GM06990 (cell line): ENCODE measurements at places on chromosomes 6 and 20.

DNA sequence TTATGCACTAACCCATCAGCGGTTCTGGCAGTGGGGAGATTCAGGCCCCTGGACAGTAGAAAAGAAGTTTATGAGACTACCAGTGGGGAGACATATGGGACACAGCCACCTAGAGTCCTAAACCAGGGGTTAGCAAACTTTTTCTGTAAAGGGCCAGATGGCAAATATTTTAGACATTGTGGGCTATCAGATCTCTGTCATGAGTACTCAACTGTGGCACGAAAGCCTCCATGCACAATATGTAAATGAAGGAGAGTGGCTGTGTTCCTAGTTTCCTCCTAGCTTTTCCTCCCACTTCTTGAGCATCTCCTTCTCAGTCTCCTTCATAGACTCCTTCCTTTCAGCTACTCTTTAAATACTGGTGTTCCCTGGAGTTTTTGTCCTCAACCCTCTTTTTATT is 3.3 kb upstream of the HLA-DMA start:
- no peak for DNase-seq

DNA sequence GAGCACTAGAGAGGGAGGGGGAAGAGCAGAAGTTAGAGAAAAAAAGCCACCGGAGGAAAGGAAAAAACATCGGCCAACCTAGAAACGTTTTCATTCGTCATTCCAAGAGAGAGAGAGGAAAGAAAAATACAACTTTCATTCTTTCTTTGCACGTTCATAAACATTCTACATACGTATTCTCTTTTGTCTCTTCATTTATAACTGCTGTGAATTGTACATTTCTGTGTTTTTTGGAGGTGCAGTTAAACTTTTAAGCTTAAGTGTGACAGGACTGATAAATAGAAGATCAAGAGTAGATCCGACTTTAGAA is 2.0 kb downstream of the ID4 start:
- DNase-seq = no peak

GRCh38 chr6:168333039-168333438 is 13.5 kb upstream of the DACT2 start:
- DNase-seq = no peak

DNA sequence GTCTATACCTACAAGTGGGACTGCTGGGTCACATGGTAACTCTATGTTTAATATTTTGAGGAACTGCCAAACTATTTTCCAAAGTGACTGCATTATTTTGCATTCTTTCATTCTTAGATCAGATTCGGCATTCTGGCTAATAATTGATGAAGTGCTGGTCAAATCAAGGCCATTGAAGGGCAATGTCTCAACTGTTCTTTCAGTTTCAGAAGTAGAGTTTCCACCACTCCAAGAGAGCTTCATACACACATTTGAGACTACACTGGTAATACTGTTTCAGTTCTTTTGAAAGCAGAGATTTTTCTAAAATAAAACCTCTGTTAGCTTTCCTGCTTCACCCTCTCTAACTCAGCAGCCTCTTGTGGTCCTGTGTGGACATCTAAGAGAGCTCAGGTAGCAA is 154.5 kb downstream of the CFAP61 start:
- DNase-seq = no peak

DNA sequence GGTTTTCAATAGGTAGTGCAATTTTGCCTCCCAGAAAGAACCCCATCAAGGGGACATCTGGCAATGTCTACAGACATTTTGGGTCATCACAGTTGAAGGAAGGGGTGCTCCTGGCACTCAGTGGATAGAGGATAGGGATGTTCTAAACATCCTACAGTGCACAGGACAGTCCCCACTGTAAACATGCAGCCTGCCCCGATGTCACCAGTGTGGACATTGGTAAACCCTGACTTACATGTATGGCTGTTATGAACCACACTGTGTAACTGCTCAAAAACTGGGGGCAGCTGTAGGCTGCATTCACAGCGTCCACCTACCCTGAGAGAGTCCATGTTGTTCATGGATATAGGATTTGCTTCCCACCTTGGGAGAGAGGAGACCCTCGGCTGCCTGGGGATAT is 79.3 kb upstream of the FOXQ1 start:
- DNase-seq = no peak

DNA sequence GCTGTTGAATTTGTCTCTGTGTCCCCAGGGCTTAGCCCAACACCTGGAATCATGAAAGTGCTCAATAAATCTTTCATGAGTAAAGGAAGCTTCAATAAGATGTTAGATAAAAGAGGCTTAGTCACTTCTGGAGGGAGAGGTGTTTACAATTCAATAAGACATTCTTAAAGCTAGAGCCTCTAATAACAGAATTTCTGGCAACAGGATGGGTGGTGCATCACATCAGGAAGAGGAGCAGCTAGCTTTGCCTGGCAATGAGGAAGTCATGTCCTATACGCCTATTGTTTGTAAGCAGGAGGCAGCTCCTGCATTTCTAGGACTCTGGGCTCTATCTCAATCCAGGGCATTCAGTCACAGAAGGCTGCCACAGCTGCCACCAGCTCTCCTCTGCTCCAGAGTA is 638.5 kb downstream of the EPM2A start:
- DNase-seq = no peak

- DNase-seq = peak; percentile 20
Measured at GRCh38 chr6:37429352-37429750, 3.7 kb upstream of the CMTR1 start.

- no peak for DNase-seq
Measured at GRCh38 chr6:33885132-33886057, 81.6 kb upstream of the MLN start.

DNA sequence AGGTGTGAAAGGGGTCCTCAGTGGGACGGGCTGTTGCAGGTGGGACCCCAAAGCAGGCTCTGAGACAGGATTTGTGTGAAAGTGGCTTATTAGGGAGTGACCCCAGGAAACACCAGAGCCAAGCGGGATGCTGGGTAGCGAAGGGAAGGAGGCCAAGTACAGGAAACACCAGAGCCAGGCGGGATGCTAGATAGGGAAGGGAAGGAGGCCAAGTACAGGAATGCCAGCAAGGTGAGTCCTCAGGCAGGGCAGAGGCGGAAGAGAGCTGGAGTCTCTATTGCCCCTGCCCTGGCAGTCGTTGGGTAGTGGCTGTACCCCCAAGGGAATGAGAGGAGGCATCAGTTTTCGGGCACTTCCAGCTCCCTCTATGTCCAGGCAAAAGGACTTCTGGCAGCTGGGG is 30.5 kb upstream of the TGM2 start:
- no peak for DNase-seq

DNA sequence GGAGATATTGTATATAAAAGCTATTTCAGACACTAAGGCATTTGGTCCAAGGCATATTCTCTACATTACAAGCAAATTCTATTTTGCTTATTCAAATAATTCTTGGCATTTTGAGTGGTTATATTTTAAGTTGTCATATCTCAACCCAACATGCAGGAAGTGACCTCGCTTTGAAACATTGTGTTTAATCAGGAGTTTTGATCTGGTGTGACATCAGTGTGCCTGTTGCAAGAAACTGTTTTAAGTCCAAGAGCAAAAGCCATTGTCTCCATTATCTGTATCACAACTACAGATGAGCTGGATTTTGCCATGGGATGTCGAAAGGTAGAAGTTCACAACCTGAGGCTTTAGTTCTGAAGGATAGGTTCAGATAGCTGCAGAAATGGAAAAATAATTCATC is 509.9 kb upstream of the ID4 start:
- no peak for DNase-seq

GRCh38 chr6:109182578-109182977 is 87.3 kb downstream of the CEP57L1 start:
- DNase-seq = no peak

GRCh38 chr6:146090474-146090873 is 61.6 kb downstream of the GRM1 start:
- DNase-seq = no peak

- no peak for DNase-seq
Measured at GRCh38 chr20:6654513-6655252, 112.8 kb upstream of the BMP2 start.

GRCh38 chr6:158999154-158999665 is 792 bp downstream of the RSPH3 start:
- DNase-seq = no peak

DNA sequence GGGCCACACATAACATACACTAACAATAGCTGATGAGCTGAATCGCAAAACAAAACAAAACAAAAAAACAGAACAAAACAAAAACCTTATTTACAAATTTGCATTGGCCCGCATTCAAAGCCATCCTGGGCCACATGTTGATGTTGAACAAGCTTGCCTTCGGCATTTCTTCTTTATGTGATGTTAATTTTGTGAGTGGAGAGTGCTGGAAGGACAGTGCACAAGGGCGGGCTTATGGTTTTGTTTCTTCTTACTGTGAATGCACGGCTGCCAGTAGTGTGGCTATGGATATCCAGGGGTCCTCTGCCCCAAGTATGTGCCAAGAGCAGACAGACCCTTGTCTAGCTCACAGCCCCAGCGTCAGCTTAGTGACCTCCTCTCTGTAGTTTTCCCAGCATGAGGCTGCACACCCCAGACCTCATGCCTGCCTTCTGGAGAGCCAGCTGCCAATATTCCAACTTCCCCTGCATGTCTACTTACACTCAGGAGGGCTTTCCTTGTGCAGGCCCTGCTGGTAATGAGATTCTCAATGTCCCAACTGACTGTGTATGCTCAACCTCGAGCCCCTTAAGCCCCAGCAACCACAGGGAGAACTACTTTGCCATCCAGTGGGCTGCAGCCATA is 24.9 kb downstream of the ZNF292 start:
- DNase-seq = no peak

DNA sequence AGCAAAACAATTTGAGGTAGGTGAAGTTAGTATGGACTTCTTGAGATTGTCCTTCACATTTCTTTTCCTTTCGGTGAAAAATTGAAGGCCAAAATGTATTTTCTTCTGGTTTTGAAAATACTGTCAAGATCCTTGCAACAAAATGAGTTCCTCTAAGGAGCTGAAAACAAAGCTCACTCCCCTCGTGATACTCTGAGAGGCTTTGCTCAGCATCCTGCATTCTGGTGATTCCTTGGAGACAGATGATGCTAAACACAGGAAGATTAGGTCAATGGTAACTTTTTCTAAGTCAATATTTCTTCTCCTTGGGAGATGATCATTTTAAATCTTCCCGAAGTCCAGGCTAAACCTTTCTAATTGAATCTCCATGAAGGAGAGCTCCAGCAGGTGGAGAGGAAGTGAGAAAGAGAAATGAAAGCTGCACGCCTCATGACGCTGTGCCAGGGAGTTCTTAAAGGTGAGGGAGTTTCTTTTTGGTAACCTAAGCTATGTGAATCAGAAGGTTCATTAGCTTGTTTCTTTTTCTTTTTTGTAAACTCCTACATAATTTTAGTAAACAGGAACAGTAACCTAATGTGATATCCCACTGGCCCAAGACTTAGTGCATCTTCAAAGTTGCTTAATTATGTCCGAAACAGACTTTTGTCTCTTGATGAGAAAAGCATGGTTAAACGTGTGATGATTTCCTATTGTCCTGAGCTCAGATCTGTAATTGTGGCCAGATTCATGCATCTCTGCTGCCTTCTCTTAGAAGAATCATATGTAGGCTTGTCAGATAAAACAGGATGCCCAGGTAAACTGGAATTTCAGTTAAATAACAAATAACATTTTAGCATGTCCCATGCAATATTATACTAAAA is 15.0 kb downstream of the ESR1 start:
- peak; percentile 61 for DNase-seq

- DNase-seq = no peak
Measured at GRCh38 chr20:48944663-48945297, 23.3 kb downstream of the ARFGEF2 start.

DNA sequence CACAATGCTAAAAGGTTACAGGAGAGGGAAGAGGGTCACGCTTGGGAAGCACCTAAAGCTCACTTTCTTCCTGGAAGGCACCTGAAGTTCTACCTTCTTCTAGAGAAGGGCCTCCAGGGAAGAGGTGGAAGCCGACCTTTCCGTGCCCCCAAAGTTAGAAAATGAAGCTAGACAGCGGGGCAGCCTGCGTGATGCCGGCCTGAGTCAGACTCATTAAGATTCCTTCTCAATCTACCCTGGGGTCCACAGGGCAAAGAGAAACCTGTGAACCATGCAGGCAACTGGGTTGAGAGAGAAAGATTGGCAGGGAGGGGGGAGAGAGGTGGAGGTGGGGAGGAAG is 54.8 kb upstream of the CCDC167 start:
- no peak for DNase-seq

- DNase-seq = no peak
Measured at GRCh38 chr6:151494235-151494935, 568 bp downstream of the CCDC170 start.

DNA sequence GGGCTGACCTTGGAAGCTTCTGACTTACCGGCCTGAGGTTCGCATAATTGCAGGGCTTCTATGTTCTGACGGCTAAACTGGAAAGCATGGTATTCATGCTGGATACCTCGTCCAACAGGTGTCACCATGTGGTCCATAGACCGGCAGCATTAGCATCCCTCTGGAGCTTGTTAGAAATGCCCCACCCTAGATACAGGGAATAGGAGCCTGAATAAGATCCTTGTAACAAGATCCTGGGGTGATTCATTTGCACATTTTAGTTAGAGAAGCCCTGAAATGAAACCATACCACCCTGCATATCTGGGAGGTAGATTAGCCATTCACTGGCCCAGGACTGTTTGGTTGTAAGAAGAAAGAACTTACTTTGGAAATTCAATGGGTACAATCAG is 77.7 kb downstream of the TMEM170B start:
- DNase-seq = no peak

DNA sequence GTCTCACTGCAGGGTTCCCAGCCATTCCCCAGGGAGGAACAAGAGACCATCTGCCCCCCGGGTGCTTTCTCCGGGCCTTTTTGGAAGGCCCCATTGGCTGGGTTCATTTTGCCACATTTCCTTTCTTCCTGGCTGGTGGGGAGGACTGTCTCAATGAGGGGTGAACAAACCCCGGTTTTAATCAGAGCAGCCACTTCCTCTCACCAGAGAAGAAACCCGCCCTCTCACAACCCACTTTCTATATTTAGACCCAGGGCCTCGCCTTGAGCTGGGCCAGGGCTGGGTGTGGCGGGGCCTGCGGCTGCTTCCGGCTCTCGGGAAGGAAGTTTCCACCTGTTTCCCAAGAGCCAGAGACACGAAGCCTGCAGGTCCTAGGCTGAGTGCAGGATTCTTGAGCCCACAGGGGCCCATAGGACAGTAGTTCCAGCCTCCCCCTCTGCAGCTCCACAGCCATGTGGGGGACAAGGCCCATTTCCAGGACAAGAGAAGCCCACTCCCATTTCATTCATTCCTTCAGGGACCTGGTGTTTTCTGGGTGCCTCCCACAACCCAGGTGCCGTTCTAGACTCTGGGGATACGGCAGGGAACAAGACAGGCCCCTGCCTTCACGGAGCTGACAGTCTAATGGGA is 41.8 kb downstream of the RBM38 start:
- DNase-seq = peak; percentile 89
